Lung (tissue), 17 donors: ENCODE measurements at places on chromosomes 6 and 20.
A peak's percentile ranks its signal among the peaks of the same experiment; 100 is the strongest.

DNA sequence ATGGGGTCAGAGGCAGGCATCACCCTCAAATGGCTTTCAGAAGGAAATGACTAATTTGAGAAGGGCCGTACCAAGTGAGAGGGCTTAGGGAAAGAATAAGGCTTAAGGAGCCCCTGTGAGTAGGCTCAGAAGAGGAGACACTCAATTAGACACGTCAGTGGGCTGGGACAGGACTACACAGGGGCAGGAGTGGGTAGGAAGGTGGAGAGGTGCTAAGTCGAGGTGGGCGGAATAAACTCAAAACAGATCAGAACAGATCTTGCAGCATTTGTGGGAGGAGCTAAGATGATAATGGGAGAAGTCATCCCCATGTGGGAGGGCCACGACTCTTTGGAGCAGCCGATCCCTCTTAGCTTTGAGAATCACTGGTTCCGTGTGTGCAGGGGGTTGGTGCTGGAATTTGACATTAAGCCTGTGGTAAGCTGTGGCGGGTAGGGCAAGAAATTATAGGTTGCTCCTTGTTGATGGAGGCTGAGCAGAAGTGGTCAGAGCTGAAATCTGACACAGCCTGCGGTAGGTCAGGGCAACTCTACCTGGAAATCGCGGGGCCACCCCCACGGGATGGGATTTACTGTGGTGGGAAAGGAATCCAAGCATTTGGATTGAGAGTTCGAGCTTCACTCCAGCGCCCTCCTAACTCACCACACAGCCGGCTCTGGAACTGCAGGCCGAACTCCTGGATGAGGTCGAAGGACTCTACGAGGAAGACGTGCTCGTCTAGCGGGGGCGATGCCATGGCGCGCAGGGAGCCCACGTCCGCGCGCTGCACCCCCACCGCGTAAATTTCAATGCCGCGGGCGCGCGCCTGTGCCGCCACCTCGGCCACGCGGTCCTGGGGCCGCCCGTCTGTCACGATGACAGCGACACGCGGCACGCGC lies 2.8 kb upstream of the RBPJL start:
- DNase-seq: no peak

DNA sequence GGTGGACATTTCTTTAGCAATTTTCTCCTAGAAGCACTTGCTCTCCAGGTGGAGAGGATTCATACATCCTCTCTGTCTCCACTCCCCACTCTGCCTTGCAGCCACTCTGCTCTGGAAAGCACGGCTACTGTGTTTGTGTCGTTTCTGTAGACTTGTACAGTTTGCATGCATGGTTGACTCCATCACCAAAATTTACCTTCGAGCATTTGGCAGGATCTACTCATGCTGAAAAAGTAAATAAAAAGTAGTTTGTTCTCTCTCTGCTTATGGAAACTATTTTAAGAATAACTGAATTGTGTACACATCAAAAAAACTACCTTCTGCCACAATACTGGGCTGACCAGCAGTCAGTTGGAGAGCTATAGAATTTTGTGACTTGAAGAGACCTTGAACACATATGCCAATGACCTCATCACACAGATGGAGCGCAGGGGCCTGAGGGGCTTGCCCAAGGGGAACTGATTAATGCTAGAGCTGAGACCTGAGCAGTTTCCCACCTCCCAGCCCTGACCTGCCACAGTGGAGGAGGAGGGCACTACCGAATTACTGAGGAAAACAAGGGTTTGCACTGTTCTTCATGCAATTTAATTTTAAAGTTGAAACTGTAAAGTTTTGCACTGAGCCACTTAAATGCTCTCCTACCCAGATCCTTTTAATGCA lies 33.7 kb upstream of the FOXQ1 start:
- no peak for DNase-seq

DNA sequence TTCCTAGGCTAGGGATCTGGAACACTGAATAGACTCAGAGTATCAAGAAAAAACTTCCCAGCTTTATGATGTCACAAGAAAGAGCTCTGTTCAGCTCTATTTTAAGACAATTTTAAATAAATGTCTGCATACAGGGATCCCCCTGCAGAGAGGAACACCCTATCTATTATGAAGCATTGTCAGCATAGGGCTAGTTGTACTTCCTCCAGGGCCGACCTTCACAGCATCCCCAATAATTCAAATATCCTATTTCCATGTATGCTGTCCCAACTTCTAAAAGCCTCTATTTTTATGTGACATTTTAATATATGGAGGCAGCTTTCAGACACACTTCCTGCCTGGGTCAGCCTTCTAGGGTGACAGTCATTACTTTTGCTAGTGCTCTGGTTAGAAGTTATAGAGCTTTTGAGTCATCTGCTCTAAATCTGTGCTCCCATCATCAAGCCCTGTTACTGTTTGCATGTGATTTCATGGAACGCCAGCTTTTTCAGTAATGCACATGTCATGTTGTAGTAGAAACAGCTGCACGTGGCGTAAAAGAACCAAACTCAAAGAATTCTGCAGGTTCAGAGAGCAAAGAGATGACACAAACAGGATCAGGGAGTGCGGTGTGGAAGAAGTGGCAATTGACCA lies 189.2 kb downstream of the ADGB start:
- DNase-seq: no peak

- no peak for DNase-seq
Observed at GRCh38 chr6:40852779-40853373, 186.1 kb downstream of the UNC5CL start.

- DNase-seq: no peak
Observed at GRCh38 chr6:118325220-118325860, 222.8 kb upstream of the PLN start.

- peak; percentile 82 for DNase-seq
Observed at GRCh38 chr6:144286503-144287393, 1.6 kb downstream of the UTRN start.

DNA sequence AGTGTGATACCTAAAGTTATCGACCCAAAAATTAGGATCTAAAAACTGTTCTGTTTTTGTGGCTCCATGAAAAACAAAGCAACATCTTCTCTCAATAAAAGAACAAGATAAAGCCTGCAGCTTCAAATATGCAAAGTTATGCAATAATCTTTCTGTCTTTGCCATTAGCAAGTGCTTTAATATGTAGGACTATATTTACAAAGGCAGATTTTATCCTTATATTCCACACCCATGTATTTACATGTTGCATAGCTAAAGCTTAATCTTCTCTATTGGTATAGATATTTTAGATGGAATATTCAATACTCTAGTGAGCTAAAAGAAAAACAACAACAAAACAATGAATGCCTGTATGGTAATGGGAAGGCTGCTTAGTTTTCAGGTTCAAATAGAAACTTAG lies 628.2 kb downstream of the PHF3 start:
- DNase-seq: no peak

DNA sequence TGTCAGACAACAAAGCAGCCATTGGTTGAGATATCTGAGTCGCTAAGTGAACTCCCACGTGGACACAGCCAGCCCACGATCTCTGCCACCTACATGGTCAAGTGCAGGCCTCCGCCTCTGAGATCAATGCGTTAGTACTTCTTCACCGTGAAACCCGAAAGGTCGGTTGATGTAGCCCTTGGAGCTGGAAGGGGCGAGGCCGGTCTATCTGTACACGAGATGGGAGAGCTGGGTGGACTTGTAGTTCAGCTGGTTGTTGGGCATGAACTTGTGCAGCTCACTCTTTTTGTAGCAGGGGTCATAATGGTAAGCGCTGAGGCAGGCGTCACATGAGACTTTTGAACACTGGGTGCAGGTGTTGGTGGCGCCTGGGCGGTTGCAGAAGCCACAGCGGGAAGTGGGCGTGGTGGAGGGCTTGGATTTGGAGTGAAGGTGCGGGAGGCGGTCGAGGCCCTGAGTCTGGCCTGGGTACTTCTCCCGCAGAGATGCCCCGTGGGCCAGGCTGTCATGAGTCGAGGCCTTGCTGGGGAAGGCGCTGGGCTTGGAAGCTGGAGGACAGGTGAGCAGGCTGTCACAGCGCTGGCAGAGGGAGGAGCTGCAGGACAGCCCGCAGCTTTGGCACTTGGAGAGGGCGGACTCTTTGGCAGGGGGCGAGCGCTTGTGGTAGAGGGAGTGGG lies 9.8 kb downstream of the SPATA2 start:
- DNase-seq: no peak

GRCh38 chr6:110392727-110393126 lies 22.6 kb downstream of the DDO start:
- DNase-seq: no peak

GRCh38 chr20:1086277-1087213 lies 31.9 kb upstream of the PSMF1 start:
- DNase-seq: no peak

GRCh38 chr6:109979033-109979921 lies 1.2 kb downstream of the GPR6 start:
- no peak for DNase-seq

GRCh38 chr6:30615958-30616810 lies 859 bp downstream of the PPP1R10 start:
- DNase-seq: peak; percentile 57

DNA sequence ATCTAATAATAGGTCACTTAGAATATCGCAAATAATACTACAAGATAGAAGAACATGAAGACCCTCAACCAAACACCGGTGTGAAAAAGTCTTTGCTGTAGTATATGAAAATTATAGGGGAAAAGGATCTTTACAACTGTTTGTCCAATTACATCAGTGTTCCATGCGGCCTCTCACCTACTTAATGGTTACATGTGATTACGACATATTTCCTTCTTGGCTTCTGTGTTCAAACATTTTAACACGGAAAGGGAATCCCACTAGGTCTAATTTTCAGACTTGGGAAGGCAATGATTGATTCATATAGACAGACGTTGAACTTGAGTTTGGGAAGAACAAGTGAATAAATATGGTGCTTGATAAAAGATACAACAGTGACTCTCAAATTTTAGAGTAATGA lies 273.4 kb downstream of the KIF16B start:
- DNase-seq: no peak

DNA sequence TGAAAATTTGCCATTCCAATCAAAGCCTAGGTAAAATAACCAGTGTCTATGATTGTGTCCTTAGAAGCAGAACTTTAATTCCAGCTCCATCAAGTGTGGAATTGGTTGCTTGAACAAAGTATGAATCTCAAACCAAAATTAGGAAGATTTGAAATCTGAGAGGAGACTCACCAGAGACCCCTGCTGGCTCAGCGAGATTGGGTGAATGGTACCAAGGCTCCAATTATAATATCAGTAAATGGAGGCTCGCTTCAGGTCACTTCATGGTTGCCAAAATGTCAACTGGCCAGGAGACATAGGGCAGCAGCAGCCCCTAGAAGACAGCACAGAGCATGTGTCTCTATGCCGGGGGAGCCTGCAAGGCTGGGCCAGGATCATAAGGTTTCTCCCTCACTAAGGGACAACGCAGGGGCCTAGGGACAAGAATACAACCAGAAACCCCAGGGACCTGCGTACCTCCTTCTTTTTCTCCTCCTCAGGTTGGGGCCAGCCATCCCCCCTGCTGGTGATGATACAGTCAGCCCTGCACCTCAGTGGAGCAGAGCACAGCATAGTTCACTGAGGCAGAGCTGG lies 14.0 kb downstream of the RBL1 start:
- no peak for DNase-seq

DNA sequence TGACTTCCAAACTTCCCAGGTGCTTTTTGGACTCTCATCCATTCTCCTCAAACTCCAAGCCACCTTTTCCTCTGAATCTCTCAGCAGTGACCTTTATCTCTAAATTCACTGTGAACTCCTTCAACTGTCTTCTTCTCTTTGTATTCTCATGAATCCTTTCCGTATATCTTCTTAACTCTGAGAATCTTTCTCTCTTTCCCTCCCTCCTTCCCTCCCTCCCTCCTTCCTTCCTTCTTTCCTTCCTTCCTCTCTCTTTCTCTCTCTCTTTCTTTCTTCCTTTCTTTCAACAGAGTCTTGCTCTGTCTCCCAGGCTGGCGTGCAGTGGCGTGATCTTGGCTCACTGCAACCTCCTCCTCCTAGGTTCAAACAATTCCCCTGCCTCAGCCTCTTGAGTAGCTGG lies 4.3 kb upstream of the PRELID3B start:
- no peak for DNase-seq

DNA sequence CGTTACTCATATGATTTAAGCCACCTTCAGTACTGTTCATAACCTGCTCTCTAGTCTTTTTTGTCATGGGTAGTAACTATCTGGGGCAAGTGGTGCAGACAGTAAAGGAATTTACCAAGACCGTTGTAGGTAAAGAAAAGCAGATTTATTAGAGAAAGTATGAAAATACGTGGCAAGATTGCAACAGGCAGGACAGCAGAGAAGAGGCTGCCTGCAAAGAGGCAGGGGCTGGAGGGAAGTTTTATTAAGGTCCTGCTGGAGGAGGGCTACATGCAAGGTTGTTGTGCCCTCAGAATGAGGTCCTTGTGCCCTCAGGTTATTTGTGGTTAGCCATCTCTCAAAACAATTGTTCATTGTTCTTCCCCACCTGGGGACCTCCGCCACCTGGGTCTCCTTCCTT lies 444.3 kb downstream of the BCKDHB start:
- DNase-seq: no peak

DNA sequence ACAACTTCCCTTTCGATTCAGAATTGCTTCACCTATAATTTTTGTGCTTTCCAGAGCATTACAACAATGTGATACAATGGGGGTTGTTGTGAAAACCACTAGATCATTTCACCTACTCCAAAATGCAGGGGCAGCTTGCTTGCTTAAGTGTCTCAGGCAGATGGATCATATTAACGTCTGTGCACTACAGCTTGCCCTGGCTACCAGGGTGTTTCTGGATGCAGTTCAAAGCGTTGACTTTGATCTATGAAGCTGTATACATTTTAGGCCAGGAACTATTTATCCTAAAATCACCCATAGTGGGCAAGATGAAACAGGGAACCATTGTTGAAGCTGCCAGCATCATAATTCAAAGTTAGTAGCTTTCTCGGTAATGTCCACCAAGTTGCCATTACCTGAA lies 339.5 kb upstream of the HSF2 start:
- peak; percentile 55 for DNase-seq

- DNase-seq: no peak
Observed at GRCh38 chr20:32385541-32385940, 27.4 kb downstream of the ASXL1 start.

GRCh38 chr6:49550492-49551077 lies at the start of gene C6orf141:
Gene C6orf141 (plus strand): TSS chr6:49550668. CDS start chr6:49550793, 125 bp downstream.
- DNase-seq: peak; percentile 41

DNA sequence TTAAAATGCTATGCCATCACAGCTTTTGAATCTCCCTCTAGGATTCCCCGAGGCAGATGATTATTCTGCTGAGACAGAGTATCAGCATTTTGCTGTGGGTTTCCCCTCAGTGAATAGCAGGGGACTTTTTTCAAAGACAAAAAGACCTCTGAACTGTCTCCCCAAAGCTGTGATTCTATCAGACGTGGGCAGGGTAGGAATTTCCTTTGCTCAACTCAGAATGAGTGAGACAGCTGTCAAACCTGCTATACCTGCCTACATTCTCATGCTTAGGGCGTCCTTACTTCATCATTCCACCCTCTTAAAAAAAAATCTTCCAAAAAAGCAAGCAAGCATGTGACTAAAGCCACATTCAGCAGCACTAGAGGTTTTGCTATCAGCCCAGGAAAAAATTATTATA lies 147.6 kb upstream of the FAM83B start:
- no peak for DNase-seq

GRCh38 chr20:9068233-9068801 lies 570 bp upstream of the PLCB4 start:
- DNase-seq: peak; percentile 68
